Lower lobe of right lung (tissue), 2 donors: ENCODE measurements at places on chromosomes 3 and 15.

GRCh38 chr3:145259166-145259880 is 901.7 kb downstream of the PLOD2 start:
- no peak for DNase-seq

DNA sequence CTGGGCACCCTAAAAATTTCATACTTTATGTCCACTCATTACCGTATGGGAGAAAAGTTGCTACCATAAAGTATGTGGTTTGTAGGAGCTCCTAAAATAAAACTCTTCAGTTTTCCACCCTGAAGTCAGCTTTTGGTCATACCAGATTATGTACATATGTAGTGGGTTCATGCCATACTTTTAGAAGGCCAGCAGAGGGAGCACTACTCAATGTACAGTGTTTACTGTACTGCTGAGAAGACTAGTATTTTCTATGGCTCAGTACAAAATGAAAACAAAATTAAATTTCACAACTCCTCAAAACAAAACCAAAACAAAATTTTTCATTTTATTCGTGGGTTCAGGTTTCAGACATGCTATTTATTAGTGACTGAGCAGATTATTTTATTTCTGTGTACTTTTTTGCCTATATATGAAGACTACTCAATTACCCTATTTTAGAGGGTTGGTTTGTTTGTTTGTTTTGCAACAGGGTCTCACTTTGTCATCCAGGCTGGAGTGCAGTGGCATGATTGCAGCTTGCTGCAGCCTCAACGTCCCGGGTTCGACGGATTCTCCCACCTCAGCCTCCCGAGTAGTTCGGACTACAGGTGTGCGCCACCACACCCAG is 24.3 kb downstream of the NXPE3 start:
- DNase-seq: no peak

DNA sequence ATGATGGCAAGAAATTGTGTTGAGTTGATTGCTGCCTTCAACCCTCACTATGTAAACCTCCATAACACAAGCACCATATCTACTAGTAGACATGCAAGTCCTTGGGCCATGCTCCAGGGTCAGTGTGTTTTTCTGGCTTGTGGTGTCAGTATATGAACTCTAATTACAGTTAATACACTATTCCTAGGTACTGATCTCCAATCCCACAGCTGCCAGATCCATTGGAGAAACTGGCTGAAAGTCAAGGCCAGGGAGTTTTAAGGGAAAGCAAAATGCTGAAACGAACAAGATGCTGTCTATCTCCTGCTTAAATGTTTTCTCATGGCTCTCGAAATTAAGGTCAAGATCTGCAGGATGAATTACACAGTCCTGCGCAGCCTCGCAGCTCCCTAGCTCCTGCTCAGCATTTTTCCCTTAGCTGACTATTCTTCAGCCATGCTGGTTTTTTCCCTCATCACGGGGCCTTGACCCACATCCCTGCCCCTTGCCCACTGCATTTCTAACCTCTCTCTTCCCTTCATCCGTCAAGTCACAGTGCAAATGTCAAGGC is 425.0 kb upstream of the ADAMTS9 start:
- DNase-seq: no peak

- no peak for DNase-seq
Measured at GRCh38 chr3:188533612-188534357, 379.8 kb downstream of the LPP start.

DNA sequence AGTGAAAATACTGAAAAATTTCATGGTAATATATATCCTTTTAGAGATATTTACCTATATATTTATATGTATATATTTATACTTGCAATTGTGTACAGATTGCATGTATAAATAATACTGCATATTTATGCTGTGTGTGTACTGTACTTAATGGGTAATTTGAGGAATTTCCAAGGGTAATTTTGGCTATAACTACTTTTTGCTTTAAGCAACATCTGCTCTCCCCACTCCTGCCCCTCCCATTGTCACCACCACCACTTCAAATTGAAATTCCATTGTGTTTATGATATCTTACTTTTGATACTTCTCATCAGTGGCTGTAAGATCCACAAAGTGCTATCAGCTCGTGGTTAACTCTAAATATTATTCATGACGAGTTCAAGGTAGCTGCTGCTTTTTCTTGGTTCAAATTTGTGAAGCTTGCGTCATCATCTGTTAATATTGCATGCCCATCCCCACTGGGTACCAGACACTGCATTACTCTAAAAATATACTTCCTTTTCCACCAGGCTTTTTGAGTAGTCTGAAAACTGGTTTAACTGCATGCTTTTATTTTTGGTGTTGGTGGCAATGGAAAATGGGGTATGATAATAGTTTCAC is 91.7 kb upstream of the MITF start:
- DNase-seq: no peak

DNA sequence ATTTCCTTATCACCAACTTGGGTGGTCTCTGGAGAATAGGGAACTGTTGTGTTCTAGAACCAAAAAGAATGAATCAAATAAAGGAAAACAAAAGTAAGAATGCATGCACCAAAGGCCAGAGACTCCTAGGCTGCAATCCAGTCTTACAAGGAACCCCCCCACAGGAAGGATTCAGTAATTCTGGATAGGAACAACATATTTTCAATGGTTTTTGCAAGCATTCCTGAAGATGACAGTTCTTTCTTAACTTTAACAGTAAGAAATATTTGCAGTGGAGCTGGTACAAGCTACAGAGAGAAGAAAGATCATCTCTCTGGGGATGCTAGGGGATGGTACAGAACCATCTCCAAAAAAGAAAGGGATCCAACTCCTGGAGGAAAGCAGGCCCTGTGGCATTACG is 116.2 kb upstream of the CHRM5 start:
- DNase-seq: no peak

DNA sequence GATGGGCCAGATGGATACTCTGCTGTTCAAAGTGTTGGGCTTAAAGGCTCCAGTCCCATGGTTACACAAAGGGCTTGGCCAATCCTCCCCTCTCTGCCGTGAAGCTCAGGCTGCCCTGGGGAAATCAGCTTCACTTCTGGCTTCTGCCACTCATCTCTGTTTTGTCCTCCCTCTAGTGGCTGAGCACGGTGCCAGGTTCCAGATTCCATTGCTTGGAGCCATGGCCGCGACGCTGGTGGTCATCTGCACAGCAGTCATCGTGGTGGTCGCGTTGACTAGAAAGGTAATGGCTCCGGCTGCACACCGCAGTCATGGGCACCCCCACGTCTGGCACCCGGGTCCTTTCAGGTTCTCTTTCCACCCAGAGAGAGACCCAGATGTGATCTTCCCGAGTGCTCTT is 5.6 kb downstream of the TIGIT start:
- no peak for DNase-seq

GRCh38 chr3:155516439-155516838 is 223.0 kb upstream of the STRIT1 start:
- DNase-seq: no peak

DNA sequence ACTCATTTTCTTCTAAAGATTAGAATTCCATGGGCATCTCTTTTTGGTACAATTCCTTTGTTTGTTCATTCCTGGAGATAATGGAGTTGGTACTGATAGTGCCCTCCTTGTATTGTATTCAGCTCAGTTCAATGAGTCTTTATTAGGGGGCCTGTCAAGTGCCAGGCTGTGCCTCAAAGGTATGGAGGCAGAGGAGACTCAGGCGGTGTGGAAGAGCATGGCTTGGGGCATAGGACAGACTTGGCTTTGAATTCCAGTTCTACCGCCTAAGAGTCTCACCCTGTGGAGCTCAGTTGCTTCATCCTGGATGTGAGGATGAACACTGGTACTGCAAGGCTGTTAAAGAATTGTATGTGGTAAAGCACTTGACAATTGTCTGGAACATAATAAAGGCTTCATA is 196.6 kb upstream of the IL12A start:
- no peak for DNase-seq
